ENCODE measurements at places on chromosomes 11 and 22. TPM values are rescaled to one million over a fixed set of nuclear protein-coding genes. Genes with fewer than 3 reads are reported as not detected.

DNA sequence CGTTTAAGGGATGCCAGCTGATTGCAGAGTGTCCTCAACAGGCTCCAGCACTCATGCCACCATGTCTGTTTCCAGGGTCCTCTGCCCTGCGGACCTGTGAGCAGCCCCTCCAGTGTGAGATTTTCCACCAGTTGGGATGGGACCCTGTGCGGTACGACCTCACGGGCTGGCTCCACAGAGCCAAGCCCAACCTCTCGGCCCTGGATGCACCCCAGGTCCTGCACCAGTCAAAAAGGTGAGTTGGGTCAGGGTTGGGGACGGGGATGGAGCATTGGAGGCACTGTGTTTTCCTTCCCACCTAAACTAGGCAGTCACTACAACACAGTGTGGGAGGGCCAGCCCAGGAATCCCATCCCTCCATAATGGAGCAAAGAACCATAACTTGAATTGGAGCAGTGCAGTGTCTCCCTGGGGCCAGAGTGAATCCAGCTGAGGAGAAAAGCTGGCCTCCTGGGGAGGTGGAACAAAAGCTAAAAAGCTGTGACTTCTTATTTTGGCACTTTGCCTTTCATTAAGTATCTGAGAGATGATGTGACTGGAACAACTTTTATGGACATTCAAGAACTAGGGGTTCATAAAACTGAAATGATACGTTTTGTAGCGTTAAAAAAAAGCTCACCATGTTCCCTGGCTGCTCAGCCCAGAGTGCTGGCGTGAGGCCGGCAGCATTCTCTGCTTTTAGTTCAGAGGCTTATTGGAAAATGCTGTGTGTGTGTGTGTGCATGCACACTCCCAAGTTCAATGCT is 101.8 kb downstream of the MYO18B start:
- DNase-seq, result no peak

DNA sequence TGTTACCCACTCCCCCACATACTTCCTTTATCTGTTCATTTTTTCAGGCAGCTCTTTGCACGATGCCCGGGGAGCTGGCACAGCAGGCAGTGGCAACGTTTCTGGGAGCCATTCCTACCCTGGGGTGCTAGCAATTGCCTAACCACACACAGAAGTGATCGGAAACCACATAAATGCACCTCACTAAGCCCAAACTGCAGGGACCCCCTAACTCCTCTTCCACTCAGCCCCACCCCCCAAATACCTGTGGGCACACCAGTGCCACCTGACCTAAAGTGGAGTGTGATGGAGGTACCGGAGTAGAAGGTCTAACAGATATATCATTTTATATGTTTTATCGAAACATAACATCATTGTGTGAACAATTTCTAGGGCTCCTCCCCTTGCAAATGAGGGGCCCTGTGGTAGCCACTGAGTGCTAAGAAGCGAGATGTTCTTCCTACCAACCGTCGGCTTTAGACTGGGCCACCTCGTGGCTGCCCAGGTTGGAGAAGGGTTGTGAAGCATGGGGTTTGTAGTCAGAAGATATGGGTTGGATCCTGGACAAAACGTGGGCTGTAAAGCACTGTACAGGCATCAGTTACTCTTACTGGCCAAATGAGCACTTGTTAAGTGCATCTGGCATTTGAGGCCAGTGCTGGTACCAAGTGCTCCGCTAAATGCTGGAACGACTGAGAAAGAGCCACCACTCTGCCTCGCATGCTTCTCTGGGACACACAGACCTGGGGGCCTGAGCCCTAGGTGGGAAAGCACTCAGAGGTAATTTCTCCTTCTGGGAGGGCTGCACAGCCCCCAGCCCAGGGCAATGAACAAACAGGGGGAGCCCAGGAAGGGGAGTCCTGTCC is 2.8 kb downstream of the MRGPRD start:
- no peak for DNase-seq

DNA sequence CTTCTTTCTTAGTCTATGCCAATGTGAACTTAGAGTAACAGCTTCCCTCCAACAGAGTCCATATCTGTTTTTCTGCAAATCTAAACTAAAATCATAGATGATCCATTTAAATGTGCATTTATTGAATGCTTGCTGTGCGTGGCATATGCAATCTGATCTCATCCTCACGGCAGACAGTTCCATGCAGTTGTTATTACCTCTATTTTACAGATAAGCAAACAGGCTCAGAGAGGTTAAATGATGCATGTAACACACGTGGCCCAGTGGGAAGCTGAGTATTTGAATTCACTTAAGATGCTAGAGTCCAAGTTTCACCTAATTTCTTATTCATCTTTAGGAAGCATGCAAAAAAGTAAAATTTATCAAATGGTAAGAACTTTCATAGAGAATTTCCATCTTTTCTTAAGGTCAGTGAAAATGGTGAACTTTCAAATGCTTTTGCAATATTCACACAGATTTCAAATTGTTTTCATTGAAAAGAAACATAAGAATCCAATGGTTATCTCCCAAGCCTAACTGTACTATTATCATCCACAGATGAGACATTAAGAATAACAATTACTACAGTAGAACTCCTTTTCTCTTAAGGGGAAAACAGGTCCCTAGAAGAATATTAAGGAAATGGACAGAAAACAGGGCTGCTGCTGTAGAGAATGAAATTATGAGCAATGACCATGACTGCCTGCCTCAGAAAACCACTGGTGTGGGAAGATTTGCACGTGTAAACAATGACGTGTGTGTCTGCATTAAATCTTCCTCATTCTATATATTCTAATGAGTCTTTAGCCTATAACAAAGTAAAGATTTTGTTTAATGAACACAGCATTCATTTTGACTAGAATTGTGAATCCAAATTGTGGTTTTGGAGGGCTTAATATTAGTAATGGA is 1171.3 kb downstream of the LRRC4C start:
- DNase-seq, result no peak

- no peak for DNase-seq
These were observed 880.0 kb downstream of the BRD1 start for GRCh38 chr22:48947636-48948035.

GRCh38 chr11:69913591-69914285 is 94.5 kb upstream of the FGF3 start:
- DNase-seq, result no peak

GRCh38 chr11:63769714-63770455 is 1.3 kb upstream of the ZFTA start:
- no peak for DNase-seq

DNA sequence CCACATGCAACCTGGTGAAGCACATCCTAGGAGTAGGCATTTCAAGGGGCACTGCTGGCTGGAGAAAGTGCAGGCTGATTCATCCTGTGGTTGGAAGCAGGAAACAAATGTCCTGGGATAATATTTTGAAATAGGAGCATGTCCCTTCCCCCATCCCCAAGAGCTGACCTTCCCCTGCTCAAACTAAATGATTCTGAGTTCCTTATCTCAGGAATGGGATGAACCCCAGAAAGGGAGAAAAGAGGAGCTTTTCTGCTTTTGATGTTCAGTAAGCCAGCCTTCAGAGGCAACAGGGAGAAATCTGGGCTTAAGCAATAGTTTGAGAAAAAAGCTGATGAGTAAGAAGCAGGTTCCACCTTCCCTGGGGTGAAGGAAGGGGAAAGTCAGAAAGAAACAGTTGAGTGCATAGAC is 19.5 kb upstream of the SPON1 start:
- no peak for DNase-seq

- no peak for DNase-seq
These were observed 21.6 kb downstream of the PHLDB1 start for GRCh38 chr11:118628861-118629549.

GRCh38 chr11:30322191-30322590 is 713 bp upstream of the ARL14EP start:
- no peak for DNase-seq

GRCh38 chr11:74397501-74398243 is 561 bp downstream of the PGM2L1 start:
- DNase-seq, result no peak

GRCh38 chr11:78408619-78409018 is 9.0 kb downstream of the GAB2 start:
- DNase-seq, result no peak

GRCh38 chr11:12149672-12150225 is 39.4 kb downstream of the MICAL2 start:
- no peak for DNase-seq

DNA sequence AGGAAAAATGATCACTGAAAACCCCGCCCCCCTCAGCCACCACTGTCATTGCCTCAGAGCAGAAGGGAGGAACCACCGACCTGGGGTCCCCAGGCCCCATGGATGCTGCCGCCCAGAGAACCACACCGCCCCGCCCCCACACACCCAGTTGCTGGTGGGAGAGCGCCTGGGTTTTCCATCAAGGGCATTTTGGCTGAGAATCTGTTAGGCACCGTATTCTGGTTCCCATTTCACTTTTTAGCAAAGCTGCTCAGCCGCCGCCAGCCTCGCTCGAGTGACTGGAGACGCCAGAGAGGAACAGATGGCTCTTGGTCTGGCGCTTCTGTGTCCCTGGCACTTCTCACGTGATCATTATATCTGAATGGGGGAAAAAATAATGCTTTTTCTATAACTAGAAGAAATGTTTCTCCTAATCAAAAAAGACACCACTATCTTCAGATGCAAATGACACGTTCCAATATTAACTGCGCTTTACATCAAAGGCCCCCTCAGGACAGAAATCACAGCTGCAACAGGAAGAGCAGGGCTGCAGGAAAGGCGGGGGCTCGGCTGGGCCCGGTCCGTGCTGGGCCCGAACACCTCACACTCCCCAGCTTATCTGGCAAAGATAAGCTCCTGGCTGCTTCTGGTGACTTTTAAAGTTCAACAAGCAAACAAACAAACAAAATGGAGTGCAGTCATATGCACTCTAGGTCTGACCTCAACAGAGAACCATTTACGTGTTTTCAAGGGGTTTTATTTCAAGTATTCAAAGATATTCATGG is 149.8 kb downstream of the MPPED1 start:
- no peak for DNase-seq

DNA sequence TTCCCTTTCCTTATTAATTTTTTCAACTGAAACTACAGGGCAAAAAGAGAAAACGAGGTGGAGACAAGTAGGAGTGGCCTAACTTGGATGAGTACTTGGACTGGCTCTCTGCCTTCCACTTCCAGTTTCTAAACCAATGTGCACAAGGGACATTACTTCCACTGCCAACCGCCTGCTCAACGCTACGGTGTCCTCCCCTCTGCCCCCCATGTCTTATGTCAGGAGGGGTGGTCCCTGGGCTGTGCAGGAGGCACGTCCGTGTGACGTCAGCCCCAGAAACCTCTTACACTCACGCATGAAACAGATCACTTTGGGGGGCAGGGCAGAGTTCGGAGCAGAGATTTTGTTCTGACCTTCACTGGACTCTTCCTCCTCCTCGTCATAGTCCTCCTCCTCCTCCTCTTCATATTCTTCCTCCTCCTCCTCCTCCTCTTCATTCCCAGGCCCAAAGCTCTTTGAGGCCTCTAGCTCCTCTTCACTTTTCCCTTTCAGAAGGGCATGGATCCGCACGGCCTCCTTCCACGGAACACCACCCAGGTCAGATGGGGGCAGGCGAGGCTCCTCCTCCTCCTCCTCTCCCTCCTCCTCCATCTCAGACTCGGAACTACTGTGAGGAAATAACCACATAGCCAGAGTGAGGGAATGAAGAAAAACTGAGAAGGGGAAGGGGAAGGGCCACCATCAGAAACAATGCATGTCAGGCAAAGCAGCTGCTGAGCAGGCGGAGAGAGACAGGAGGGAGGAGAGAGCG is 57.4 kb upstream of the BID start:
- no peak for DNase-seq

DNA sequence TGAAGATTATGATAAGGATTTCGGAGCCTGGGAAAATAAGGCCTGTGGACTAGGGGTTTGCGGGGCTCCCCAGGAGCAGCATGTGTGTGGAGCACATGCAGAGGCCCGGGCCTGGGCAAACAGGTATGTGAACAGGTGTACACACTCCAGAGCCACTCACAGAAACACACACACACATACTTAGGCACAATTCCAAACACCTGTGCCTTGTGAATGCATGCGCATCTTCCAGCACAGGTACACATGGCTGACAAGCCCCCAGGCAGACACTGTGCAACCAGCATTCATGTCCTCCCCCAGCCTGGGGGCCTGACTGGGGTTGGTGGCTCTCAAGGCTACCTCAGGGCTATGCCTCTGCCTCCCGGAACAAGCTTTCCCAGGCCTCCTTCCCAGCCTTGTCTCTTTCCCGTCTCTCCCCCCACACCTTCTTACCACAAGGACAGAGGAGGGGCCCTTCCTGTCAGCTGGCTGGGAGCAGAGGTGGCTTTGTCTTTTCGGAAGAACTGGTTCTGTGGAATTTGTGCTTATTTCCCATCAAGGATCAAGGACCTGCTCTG is 2.6 kb upstream of the P2RY6 start:
- DNase-seq, result no peak

GRCh38 chr11:70824605-70825245 is 426.4 kb downstream of the CTTN start:
- DNase-seq, result no peak

DNA sequence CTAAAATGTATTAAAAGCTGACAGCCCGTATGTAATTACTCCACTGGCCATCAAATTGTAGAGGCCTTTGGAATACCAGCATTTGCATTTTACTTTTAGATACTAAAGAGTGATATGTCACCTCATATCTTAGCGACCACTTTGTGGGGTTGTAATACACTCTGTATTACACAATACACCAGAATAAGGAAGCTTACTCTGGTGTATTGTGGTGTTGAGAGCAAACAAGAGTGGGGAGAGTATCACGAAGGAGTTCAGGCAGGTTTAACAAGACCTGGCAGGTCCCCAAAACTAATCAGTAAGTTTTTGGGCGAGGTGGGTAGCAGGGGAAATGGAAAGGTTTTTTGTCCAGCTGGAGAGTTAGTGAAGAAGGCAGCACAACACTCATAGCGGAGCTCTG is 3.2 kb downstream of the NUP50 start:
- DNase-seq, result no peak

DNA sequence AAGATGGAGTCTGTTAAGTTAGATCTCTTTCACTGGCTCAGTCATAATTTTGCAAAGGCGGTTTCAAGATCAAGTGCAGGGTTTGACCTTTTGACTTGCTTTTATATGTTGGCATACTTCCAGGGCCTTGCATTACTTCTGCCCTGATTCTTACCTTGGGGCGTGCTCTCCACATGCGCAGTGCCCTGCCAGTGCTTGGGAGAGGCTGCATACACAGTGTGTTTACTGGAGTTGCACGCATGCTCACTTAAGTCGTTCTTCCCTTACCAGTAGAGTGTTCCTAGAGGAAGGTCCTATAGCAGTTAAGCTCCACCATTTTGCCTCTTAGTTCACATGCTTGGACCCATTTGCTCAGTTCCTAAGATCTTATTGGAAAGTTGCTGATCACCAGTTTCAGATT is 21.0 kb upstream of the TMEM123 start:
- no peak for DNase-seq

HMOX1 gene
- polyA plus RNA-seq, result 50.5 TPM

LGALS12 gene
- 0.09 TPM for polyA plus RNA-seq

A4GALT gene
- polyA plus RNA-seq, result 12.8 TPM

DNAJB13 gene
- polyA plus RNA-seq, result 4.9 TPM

TIMM10B gene
- polyA plus RNA-seq, result 39.3 TPM

SPON1 gene
- polyA plus RNA-seq, result 45.0 TPM

HTR3A gene
- polyA plus RNA-seq, result not detected

GAS2 gene
- polyA plus RNA-seq, result 8.6 TPM

LRP4 gene
- 20.3 TPM for polyA plus RNA-seq
